ENCODE measurements at places on chromosomes 1 and 21.
A peak's percentile ranks its signal among the peaks of the same experiment; 100 is the strongest.

DNA sequence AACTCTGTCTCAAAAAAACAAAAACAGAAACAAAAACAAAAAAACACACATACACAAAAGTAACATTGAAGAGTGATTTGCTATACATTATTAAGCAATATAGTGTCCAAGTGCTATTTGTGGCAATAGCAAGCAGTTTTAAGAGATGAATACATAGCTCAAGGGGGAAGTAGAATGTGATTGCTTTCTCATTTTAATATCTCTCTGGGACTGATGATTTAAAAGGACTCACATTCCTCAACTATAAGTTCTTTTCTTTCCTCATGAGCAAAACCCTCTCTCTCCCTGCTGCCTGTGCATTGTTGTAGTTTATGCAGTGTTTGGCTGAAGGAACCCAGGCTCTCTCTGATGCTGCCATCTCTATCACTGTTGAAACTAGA is 47.0 kb upstream of the CSF1 start:
- no peak for DNase-seq

DNA sequence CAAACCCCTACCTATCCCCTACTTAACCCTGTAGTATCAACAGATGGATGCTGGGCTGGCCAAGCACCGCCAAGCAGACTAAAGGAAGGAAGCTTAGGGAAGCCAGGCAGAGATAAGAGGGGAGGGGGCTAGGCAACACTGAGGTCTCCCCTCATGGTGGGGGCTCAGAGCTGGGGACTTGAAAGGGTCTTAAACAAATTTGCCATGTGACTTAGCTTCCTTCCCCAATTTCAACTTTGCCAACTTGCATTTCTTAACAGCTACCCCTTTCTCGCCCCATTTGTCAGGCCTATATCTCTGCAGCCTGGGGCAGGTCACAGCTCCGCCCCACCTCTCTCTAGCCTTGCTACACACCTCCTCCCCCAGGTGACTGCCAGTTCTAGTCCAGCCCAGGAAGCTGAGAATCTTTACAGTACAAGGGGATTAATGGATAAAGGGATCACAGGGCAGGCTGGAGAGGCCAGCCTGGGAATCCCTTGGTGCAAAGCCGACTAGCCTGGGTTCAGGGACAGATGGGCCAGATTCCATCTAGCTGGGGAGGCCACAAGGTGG is 3.4 kb downstream of the KIF21B start:
- DNase-seq, result no peak

GRCh38 chr21:33644383-33645074 is 2.2 kb downstream of the ITSN1 start:
- DNase-seq, result no peak

DNA sequence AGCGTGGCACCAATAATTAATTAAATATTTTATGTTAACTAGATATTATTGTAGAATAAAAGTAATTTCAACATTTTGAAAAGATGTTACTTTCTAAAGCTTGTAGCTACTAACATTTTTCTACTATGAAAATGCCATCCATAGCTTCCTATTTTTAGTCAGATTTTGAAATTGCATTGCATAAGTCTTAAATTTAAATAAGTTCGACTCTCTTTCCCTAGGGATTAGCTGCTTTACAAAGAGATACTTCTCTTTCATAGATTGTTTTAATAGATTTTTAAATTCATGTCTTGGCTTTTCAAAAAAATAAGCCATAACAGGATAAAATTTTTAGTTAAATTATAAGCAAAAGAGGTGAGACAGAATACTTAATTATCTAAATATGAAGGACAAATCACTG is 1279.6 kb downstream of the KCNT2 start:
- no peak for DNase-seq

GRCh38 chr1:51301152-51301843 is 29.1 kb downstream of the TTC39A start:
- no peak for DNase-seq

GRCh38 chr1:81232420-81232819 is 568.3 kb upstream of the ADGRL2 start:
- DNase-seq, result no peak

DNA sequence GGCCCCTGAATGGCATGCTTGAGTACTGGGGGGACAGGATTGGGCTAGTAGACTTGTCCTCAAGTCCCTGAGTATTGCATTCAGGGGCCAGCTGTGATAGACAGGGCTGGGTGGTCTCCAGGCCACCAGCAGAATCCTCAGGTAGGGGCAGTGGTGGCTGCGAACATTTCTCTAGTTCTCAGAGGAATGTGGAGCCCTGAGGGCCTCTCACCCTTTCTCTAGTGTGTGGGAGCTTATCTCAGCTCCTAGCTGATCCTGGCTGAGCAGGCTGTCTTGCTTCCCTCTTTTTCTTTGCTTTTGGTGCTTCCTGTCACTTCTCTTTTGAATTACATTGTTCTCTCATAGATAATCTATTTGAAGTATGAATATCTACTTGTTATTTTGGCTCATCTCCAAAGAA is 30.0 kb upstream of the PM20D1 start:
- no peak for DNase-seq

DNA sequence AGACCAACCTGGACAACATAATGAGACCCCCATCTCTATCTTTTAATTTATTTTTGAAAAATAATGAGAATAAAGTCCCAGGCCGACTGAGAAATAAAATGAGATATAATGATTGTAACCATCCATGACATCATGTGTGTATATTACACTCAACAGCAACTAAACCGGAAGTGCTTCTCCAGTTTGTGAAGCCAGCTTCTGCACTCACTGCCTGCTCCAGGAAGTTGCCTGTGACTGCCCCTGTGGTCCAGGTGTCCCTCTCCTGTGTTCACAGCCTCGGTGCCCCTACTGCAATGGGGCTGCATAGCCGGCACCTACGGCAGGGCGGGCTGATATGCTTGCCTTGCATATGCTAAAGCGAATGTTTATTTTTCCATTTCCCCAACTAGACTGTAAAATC is 68.3 kb downstream of the SSBP3 start:
- DNase-seq, result no peak

- no peak for DNase-seq
Observed at GRCh38 chr1:197982256-197982655, 65.1 kb downstream of the LHX9 start.

- DNase-seq, result no peak
Observed at GRCh38 chr1:231045286-231045685, 5.2 kb upstream of the FAM89A start.

DNA sequence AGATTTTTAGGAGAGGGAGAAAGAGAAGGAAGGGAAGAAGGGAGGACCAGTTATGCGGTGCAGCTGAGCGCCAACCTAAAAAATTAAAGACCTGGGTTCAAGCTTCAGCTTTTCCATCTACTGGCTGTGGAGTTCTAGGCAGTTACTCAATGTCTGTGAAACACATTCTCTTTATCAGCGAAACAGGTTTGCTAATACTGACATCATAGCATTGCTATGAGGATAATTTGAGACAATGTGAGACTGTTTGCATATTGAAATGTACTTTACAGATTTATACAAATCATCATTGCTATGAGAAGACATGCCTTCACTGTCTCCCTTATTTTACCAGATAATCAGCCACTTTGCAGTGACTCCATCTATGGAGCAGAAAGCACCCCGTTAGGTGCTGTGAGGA is 222.9 kb upstream of the SGIP1 start:
- DNase-seq, result no peak

GRCh38 chr21:33828083-33828482 is 87.5 kb downstream of the ATP5PO start:
- DNase-seq, result no peak

- DNase-seq, result no peak
Observed at GRCh38 chr1:150269451-150269850, 635 bp upstream of the APH1A start.

- DNase-seq, result no peak
Observed at GRCh38 chr1:193462629-193463320, 276.4 kb upstream of the B3GALT2 start.

DNA sequence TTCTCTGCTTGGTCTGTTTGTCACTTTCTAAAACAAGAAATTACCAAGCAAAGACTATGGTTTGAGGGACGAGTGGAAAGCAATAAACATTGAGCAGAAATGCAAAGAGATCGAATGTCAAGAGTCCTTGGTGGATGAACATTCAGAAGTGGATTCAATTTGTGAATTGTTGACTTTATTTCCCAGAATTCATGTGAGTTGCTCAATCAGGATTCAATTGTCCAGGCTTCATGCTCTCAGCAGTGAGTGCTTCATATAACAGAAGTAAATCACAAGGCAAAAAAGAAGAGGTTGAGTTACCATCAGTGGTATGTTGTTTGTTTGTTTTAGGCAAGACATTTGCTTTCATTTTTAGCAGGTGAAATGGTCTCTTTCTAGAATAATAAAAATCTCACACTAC is 31.9 kb downstream of the NGF start:
- no peak for DNase-seq

- DNase-seq, result peak; percentile 9
Observed at GRCh38 chr1:21814241-21814918, 2.3 kb downstream of the LDLRAD2 start.

GRCh38 chr1:155086856-155087535 is 8.4 kb downstream of the EFNA3 start:
- DNase-seq, result no peak

DNA sequence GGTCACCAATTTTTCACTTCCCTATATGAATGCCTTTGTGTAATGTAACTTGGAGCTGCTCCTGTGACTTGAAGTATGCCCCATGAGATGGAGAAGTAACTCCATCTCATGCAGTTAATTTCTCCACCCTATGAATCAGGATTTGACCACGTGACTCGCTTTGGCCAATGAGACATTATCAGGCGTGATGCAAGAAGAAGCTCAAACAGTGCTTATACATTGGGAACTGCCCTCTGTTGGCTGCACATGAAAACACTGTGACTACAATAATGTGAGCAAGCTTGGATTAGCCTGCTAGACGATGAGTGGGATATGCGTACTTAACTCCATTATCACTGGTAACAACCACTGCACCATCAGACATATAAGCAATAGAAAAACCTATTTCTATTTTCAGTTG is 684.4 kb downstream of the PLA2G4A start:
- DNase-seq, result no peak

- DNase-seq, result peak; percentile 2
Observed at GRCh38 chr21:24045775-24046215, 1561.5 kb downstream of the MRPL39 start.

GRCh38 chr21:42319851-42320572 is 4.8 kb upstream of the TFF3 start:
- no peak for DNase-seq

DNA sequence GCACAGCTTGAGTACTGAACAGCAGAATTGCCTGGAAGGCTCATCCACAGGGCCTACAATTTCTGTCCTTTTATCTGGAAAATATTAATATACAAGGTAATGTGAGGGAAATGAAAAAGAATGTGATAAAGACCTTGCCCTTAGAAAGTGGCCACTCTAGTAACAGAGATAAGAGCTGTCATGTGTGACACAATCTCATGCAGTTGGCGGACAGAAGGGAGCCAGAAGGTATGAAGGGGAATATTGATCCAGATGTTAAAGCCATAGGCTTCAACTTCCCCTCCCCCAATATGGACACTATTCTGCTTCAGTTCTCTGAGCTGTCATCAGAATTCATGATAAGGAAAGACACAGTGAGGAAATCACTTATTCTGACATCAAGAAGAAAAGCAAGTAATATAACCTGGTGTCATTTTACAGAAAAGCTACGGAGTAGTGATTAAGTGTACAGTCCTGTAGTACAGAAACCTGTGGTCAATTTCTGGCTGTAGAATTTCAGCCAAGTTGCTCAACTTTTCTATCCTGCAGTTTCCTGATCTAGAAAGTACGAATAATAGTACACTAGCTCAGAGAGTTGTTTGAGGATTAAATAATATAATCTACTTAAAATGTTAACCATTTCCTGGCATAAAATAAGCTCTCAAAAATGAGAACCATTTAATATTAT is 572.1 kb downstream of the DPYD start:
- DNase-seq, result no peak

DNA sequence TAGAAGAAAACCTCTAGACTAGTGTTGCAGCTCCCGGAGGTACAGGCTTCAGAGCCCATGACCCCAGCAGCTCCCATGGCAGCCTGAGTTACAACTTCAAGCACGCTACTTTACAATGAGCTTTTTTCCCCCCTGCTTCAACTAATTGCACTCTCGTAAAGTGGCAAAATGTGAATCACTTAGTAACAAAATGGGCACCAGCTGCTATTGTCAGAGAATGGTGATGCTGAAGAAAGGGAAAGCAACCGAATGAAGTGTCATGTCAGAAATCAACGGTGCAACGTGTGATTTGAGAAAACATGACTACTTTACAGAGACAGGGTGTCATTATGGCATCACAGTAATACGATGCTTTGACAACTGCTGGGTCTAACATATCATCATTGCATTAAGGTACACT is 40.5 kb downstream of the ESRRG start:
- no peak for DNase-seq

DNA sequence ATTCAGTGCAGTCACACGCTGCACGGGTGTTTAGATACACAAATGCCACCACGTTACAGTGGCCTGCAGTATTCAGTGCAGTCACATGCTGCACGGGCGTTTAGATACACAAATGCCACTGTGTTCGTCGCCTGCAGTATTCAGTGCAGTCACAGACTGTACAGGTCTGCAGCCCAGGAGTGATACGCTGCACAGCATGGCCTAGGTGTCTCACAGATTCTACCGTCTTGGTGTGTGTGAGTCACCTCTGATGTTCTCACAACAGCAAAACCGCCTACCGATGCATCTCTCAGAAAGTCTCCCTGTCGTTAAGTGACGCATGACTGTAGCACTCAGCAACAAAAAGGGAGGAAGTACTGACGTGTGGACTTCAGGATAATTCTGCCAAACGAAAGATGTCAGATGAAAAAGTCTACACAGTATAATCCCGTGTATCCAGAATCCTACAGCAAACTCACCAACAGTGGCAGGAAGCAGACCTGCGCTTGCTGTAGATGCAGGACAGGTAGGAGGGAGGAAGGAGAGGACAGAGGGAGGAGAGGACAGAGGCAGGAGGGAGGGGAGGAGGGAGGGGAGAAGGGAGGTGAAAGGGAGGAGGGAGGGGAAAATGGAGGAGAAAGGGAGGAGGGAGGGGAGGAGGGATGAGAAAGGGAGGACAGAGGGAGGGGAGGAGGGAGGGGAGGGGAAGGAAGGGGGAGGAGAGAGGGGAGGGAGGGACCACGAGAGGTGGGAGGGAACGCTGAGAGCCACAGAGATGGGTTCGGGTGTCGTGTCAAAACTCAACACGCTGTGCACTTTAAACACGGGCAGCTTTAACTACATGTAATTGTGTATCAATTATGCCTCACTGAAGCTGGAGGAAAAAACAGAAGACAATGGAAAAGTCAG is 36.3 kb upstream of the PCBP3 start:
- no peak for DNase-seq

DNA sequence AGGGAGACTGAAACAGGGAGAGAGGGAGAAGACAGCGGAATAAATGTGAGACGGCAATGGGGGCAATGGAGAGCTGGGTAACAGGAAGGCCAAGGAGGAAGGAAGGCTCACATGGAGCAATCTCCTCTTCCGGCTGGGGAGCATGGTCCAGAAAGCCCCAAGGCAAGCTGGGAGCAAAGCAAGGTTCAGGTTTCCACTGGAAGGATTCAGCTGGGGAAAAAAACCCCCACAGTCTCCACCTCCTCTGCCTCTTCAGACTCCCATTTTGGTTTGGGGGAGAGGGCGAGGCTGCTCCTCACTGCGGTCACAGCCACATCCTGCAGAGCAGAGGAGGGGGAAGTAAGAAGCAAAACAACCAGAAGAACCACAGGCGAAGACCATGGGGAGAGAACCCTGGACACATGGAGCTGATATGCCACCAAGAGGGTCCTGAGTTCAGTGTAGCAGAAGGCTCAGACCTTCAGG is 650 bp downstream of the TNFAIP8L2 start:
- peak; percentile 37 for DNase-seq

Measured in stimulated activated CD4-positive, alpha-beta T cell treated with anti-CD3 and anti-CD28 coated beads, Interleukin-2, amount 100 ng/mL, for 48 hours (primary cell).